ENCODE measurements at places on chromosomes 1 and 21. TPM values are rescaled to one million over a fixed set of nuclear protein-coding genes. Genes with fewer than 3 reads are reported as not detected.

FCRL5 gene
- not detected for total RNA-seq

TRIM63 gene
- not detected for total RNA-seq

ZNF644 gene
- total RNA-seq = 169 TPM

BTBD8 gene
- 97.8 TPM for total RNA-seq

AMY1A gene
- not detected for total RNA-seq

All from cerebellum (tissue), 4 donors.